ENCODE measurements at places on chromosomes 3 and 15.

- DNase-seq: peak; percentile 27
These were observed 843.9 kb downstream of the TUSC7 start for GRCh38 chr3:117553461-117553860.

- no peak for DNase-seq
These were observed 55.3 kb downstream of the SLTM start for GRCh38 chr15:58877999-58878825.

DNA sequence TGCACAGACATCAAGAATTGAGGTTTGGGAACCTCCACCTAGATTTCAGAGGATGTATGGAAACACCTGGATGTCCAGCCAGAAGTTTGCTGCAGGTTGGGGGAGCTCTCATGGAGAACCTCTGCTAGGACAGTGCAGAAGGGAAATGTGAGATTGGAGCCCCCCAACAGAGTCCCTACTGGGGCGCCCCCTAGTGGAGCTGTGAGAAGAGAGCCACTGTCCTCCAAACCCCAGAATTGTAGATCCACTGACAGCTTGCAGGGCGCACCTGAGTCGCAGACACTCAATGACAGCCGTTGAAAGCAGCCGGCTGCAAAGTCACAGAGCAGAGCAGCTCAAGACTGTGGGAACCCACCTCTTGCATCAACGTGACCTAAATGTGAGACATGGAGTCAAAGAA lies 34.6 kb upstream of the EPHA6 start:
- no peak for DNase-seq

- no peak for DNase-seq
These were observed 18.6 kb downstream of the DNAJB11 start for GRCh38 chr3:186589121-186589520.

DNA sequence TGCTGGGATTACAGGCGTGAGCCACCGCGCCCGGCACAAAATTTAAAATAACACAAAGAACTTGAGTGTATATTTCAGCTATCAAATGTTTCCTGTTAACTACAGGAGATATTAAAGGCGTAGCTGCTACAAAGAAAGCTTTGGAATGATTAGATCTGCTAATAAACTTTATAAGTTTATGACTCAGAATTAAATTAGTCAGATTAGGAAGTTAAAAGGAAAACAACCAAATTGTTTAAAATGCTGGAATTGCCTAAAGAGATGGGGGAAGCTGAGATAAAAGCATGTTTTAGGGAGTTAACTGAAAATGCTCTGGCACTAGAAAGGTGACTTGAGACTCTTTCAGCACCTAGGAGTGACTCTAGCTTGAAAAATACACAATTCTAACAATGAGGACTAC lies 58.9 kb downstream of the COL8A1 start:
- DNase-seq: no peak

DNA sequence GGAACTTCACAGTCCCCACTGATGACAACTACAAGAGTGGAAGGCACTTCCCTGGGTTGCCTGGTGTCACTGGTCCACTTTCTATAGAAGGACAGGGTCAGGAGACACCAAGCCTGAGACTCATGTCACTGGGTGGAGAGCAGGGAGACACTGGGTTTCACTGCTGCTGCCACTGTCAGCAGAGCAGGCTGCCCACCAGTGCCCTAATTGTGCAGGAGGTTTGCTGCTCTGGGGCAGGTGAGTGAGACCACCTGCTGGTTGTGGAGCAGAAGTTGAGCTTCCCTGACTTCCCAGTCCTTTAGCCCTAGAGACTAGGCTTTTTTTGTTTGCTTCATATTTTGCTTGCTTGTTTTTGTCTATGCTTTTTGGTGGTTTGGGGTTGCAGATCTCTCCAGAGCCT lies 528.4 kb upstream of the RGMA start:
- DNase-seq: no peak

DNA sequence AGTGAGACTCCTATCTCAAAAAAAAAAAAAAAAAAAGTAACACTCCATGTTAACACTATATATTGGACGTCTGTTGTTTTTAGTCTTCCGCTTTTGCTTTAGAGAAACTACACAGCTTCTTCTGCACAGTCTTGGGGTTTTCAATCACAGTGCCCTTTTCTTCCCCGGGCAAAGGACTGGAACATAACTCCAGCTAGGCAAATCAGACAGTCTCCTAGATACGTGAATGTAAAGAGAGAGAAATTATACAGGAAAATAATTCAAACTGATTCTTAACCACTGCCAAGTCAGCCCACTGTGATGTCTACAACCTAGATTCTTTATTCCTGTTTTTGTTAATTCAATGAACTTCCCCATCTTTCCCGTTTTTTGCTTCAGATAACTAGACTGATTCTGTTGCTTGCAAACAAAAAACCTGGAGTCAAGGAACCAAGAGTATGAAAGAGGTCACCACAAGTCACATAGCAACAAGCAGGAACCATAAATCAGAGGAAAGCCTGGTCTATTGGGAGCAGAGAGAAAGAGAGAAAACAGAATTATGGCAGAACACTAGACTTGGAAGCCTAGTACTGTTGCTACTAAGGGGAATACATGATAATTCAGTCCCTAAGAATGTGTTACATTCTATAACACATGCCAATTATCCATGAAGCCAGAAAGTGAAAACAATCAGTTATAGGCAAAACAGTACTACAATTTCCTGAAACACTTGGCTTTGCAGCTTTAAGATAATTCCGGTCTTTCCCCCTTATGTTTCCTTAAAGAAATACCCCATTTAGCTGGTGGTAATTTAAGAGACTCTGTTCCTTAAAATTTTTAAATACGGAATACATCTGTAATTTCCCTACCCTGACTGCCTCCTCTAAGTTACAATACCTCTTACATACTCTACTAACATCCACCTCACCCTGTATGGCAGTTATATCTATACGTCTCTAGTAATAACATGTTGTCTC lies 63.1 kb downstream of the TBL1XR1 start:
- no peak for DNase-seq

DNA sequence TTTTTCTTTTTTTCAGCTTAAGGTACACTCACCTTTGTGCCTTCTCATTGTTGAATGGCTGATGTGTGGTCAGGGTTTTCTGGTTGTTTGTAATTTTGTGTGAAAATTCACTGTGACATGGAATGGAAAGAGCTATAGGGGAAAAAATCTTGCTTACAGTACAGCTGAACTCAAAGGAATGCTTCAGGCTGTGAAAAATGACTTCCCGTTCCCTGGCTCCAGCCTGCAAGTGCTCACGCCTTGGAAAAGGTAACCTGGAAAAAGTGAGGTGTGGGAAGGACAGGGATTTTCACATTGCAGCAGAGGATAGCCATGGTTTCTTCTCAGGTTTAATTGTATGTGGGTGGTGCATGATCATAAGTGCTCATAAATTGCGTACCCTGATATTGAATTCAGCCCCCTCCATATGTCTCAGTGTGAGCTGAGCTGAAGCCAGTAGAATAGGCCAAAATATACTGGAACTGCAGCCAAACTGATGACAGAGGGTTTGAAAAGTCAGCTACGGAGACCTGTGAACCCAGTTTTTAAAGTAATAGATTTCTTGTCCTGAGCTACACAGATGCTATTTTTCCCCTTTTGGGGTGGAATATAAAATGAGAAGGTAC lies 228.7 kb upstream of the RASGRP1 start:
- no peak for DNase-seq

DNA sequence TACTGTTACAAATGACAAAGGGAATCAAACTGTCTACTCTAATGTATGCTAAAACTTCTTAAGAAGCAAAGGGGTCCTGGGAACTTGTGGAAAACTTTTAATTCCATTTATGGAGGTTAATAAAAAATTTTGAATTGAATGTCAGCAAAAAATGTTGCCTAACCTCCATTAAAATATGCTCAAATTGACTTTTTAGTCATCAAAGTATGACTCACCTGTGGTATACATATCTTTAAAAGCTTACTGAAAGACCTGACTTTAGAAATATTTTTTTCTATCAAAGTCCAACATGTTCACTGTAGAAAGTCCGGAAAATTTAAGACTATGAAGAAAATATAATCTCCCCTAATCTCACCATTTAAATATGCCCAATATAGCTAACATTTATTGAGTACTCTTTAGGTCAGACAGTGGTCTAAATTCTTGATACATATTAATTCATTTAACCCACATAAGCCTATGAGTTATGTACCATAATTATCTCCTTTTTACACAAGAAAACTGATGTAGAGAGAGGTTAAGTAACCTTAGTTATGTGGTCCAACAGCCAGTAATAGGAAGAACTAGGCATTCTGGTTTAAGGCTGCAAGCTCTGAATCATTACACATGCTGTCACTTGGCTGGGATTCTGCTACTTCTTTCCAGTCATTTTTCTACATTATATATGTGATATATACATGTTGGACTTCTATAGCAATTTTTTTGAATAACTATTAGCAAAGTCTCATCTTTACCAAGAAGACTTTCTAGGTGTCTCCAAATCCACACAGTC lies 83.6 kb downstream of the PDZRN3 start:
- DNase-seq: peak; percentile 29

- no peak for DNase-seq
These were observed 183.6 kb upstream of the ATP11B start for GRCh38 chr3:182609575-182610156.

DNA sequence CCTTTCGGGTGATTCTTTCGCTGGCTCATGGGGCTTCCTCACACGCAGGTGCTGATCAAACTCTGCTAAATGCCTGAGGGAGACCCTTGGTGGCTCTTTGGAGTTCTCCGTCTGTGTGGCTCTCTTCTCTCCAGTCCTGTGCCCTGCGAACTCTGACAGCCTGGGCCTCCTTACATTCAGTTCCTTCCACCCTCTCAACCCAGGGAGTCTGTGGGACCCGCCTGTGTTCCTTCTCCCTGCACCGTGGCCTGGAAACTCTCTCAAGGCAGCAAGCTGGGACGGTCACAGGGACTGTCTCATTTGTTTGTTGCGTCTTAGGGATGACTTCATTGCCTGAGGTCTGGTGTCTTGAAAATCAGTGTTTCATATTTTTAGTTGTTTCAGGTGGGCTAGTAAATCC lies 37.0 kb upstream of the CORO2B start:
- DNase-seq: no peak

DNA sequence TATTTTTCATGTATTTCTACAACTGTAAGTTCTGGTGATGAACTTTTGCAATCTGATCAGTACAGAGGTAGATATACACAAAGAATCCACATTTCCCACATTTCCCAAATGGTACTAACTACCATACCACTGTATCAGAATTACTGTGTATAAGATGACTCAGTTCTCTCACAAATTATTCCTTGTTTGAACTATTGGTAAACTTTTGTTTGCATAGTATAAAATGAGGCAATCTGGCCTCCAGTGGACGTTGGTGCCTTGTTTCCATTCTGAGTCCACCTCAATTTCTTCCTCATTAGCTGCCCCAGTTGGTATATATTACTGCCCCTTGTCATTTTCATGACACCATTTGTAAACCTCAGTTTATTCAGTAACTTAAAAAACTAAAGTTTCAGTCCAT lies 38.5 kb downstream of the SPTSSB start:
- DNase-seq: no peak

- no peak for DNase-seq
These were observed 65.3 kb upstream of the FLNB start for GRCh38 chr3:57942872-57943283.

GRCh38 chr3:143437405-143437804 lies 317.8 kb downstream of the CHST2 start:
- DNase-seq: no peak

DNA sequence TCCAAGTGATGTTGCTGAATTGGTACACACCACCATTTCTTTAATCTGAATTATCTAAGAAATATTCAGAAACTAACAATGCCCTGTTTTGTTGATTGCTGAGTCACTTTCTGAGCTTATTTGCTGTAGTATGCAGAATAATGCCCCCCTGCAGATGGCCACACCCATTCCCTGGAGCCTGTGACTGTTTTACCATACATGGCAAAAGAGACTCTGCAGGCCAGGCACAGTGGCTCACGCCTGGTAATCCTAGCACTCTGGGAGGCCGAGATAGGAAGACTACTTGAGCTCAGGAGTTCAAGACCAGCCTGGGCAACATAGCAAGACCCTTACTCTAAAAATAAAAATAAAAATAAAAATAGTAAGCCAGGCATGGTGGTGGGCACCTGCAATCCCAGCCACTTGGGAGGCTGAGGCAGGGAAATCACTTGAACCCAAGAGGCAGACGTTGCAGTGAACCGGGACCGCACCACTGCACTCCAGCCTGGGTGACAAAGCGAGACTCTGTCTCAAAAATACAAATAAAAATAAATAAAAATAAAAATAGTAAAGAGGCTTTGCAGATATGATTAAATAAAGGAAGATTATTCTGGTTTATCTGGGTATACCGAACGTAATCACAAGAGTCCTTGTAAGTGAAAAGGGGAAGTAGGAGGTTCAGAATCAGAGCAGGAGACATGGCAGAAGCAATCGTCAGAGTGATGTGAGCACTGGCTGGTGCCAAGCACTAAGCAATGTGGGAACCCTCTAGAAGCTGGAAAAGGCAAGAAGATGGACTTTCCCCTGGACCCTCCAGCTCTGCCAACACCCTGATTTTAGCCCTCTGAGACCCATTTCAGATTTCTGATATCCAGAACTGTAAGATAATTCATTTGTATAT lies 19.0 kb downstream of the PCYT1A start:
- peak; percentile 55 for DNase-seq

DNA sequence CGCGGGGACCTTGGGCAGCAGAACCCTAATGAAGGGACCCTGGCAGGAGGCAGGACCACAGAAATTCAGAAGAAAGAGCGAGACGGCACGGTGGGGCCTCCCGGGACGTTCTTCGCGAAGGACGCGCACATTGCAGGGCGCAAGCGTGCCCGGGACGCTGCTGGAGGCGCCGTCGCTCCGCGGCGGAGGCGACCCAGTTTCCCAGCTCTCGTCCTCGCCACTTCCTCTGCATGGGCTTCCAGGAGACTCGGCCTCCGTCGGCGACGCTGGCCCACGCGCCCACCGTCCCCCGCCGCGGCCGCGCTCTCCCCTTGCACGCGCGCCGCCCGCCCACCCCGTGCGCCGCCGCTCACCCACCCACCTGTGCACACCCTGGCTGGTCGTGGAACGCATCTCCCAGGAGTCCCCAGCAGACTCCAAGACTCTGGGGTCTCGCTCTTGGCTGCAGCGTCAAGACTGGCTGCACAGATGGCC lies 31.8 kb upstream of the SMAD3 start:
- no peak for DNase-seq

DNA sequence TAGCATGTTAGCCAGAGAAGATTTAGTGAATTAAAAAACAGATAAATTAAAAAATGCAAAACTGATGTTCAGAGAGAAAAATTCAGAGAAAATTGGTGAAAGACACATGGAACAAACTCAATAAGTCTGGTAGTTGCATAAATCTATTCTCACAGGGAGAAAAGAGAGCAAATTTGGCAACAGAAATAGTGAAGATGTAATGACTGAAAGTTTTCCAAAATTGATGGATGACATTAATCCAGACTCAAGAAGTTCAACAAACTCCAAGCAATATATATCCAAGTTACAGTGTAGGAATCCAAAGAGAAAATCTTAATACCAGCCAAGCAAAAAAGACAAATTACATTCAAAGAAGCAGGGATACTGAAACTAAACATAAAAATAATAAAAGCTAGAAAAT lies 302.7 kb upstream of the ARPP21 start:
- no peak for DNase-seq
